ENCODE measurements at places on chromosomes 13 and 19. TPM values are rescaled to one million over a fixed set of nuclear protein-coding genes. Genes with fewer than 3 reads are reported as not detected.

OR7C1 gene
- 0.02 TPM for polyA plus RNA-seq

NALCN gene
- 0.04 TPM for polyA plus RNA-seq

FGF14 gene
- 0.04 TPM for polyA plus RNA-seq

ATCAY gene
- not detected for polyA plus RNA-seq

UHRF1 gene
- polyA plus RNA-seq: 7.8 TPM

ZIK1 gene
- polyA plus RNA-seq: 0.43 TPM

NAXD gene
- polyA plus RNA-seq: 26.3 TPM

CALR3 gene
- not detected for polyA plus RNA-seq

PRKACA gene
- polyA plus RNA-seq: 32.2 TPM

BRSK1 gene
- 1.0 TPM for polyA plus RNA-seq

ATP7B gene
- polyA plus RNA-seq: 0.55 TPM

VMAC gene
- polyA plus RNA-seq: 3.4 TPM

KIR2DL1 gene
- not detected for polyA plus RNA-seq

ZNF560 gene
- polyA plus RNA-seq: not detected

TSSK6 gene
- polyA plus RNA-seq: 1.2 TPM

TFDP1 gene
- 50.3 TPM for polyA plus RNA-seq

All from esophagus (tissue), 2 donors.